ENCODE measurements at places on chromosomes 1 and 21.

DNA sequence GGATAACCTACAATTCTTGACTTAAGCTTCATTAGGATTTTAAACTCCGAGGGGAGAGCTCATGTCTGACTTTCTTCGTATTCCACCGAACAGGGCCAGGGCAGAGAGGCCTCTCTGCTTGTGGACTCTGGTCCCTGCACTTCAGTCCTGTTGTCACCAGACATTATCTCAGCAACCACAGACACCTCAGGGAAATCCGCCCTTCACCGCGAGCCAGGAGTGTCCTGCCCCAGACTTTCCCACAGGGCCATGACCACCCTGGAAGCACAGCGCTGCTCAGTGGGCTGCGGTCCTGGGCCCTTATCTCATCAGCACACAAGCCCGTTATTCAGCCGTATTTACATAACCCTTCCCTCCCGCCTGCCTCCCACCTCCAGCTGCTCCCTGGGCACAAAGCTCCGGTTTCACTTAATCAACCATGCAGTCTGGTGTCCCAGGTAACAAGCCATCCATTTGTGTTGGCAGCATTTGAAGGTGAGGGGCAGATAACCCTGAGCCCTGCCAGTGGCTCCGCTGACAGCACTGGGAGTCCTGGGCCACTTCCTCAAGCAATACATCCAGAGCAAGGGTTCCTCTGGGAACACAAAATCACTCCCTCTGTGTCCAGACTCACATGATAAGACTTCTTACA lies 122.8 kb upstream of the RAB4A start:
- no peak for DNase-seq

GRCh38 chr21:26159869-26160268 lies 10.7 kb downstream of the APP start:
- no peak for DNase-seq

DNA sequence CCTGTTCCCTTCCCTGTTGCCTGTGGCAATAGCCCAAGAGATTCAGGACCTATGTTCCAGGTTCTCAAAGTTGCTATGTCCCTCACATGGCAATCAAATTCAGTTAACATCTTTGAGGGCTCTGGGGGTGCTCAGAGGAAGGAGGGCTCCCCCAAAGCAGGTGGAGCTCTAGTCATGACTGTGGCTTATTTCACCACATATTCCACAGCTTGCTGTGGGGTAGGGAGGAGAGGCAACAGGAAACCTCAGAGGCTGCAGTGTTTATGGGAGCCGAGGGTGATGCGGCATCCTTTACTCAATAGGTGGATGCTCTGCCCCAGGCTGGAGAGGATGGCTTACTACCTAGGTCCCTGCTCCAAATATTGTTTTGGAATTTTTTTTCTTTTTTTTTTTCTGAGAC lies 1.2 kb upstream of the MKNK1 start:
- no peak for DNase-seq

DNA sequence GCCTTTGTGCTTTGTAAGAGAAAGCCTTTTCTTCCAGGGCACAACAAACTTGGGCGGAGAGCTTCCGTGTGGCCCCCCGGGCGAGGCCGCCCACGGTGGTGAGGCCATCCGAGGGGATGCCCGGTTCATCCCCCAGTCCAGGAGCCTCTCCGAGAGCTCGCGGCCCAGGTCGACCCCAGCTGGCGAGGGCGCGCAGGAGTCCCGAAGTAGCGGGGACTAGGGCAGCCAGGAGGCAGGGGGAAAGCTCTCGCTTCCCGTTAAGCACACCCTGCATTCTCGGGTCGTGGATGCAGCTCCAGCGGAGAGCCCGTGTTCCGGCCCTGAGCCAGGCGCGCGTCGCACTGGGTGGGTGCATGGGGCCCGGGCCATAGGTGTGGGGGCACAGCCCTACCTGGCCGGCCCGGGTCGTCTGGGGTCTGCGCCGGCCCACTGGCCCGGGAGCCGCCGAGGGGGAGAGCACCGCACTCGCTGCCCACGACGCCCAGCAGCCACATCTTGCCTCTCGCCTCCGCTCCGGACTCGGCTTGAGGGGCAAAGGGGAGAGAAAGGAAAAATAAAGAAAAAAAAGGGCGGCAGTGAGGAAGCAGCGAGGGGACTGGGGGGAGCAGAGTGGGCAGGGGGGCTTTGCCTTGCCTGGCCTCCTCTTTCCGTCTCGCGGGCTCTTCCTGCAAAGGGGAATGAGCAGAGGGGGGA lies 1.8 kb downstream of the RNF220 start:
- DNase-seq, result no peak

- no peak for DNase-seq
Observed at GRCh38 chr1:41780916-41781315, 137.8 kb downstream of the HIVEP3 start.

DNA sequence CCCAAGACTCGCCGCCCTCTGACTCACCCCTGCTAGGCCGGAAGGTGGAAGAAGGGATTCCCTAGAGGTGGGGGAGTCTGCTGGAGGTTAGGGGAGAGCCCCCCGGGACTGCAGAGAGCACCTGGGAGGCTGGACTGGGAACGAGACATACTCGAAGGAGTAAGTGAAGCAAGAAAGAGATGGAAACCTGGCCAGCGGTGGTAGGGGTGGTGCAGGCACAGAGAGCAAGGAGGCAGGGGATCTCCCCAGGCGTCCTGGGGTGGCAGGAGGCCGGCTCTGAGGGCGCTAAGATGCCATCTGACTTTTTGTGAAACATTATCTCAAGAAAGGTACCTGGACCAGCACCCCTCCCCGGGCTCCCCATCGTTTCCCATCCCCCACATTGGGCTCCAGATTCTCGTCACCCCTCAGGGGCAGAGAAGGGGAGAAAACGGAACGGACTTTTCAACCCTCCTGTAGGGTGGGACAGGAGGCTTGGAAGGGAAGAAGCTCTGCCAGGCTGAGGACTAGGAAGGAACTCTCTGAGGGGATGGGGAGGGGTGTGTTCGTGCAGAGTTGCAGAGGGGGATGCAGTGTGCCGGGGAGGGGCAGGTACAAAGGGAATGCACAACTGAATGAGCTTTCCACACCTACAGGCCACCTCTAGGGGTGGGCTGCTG lies 708 bp downstream of the CHRNB2 start:
- DNase-seq, result no peak

GRCh38 chr1:156760092-156760795 lies 7.1 kb upstream of the PRCC start:
- DNase-seq, result no peak

DNA sequence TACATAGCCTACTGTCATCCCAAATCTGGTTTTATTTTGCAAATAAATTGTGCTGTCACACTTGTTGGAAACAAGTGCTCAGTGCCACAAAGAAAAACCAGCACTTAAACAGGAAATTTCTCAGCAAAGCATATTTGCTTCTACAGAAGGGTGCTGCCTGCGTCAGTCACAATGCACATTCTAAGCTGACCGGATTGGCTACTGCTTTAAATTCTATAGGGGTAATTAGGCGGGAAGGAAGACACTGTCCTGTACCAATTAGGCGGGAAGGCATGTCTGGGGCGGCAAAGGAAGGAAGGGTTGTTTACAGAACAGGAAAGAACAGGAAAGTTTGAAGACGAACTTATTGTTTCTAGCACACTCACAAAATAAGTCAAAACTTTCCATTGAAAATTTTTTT lies 2.8 kb downstream of the IFI16 start:
- no peak for DNase-seq

DNA sequence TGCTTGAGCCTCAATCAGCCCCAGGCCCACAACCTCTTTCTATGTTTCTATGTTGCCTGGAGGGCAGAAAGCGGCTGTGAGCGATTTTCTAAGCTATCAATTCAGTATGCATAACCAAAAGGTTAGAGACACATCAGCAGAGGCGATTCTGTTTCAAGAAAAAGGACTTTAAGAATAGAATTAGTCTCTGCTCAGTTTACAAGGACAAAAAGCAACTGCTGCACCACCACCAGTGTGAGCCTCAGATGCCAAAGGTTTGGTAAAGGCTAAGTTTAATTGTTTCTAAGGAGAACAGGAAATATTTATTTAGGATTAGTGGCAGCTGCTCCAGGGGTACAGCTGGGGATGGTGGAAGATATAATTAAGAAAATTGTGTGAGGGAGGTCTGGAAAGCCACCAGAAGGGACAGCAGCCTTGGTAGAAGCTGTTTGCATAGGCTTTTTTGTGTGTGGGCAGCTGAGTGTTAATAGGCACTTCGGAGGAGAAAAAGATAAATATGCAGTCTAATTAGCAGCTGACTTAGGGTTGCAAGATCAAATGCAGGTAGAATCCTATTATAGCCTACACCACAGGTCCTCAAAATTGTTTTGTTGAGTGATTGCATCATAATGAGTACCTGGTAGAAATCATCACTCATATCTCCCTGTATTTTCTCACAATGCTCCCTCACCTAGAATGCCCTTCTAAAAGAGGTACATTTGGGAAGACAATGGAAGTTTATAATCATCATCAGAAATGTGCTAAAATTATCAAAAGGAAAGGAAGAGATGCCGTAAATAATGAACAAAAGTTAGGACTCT lies 35.8 kb downstream of the ZC3H11B start:
- DNase-seq, result no peak

GRCh38 chr1:27392778-27393635 lies 585 bp downstream of the GPR3 start:
- DNase-seq, result no peak
